Activated CD4-positive, alpha-beta T cell treated with anti-CD3 and anti-CD28 coated beads for 1 hour (primary cell): ENCODE measurements at places on chromosomes 6 and 20.

GRCh38 chr20:62829231-62830230 lies 12.7 kb downstream of the COL9A3 start:
- DNase-seq = no peak

DNA sequence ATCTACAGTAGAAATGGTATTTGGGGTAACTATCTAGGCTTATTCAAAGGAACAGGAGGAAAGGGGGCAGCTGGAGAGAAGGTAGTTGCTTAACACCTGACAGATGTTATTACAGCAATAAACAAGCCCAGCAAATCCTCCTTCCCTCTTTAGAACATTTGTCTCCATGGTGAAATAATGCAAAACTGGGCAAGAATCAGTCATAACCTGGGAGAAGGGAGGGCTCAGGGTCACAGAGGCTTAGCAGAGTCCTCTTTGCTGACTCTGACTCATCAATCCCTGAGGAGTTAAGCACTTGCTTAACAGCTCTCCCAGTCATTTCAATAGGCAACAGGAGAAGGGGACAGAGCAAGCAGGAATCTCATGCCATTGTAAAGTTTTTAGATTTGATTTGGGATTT lies 230.3 kb downstream of the IBTK start:
- DNase-seq = no peak

- DNase-seq = no peak
Measured at GRCh38 chr6:41934278-41935192, 7.1 kb downstream of the CCND3 start.

DNA sequence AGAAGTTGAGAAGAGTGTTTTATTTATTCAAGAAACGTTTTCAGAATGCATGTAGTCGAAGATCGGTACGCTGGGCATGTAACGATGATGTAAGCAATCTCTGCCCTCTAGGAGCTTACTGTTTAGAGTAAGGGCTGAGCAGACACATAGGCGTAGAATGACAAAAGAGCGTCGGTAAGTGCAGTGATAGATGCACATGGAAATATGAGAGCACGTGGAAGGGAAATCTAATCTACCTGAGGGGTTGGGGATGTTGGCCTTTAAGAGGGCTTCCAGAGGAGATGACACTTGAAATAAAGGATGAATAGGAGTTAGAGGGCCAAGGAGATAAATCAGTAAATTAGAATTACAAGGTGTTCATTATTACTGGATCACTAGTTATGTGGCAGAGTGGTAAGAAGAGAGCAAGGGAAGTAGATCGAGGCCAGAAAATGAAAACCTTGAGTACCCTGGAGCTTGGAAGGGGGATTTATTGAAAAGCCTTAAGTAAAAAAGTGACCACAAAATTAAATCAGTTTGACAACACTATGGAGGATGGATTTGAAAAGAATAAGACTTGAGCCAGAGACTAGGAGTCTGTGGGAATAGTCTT lies 782 bp downstream of the TRMT11 start:
- no peak for DNase-seq

DNA sequence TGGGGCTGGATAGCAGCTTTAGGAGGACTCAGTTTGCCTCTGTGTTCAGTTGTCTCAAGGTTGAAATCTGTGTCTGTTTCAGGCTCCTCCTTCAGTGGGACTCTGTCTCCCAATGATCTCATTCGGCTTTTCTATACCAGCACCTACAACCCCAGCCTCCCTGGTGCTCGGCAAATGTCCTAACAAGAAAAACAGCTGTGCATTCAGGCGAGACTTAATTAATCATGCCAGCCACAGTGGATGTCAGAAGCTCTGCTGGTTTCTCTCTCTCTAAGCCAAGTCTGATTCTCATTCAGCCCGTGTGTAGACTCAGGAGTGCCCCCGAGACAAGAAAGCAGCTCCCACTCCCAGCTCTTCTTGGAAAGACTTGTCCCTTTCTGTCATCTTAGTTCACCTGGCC lies 46.8 kb downstream of the SUN5 start:
- no peak for DNase-seq
